ENCODE measurements at places on chromosomes 13 and 19. TPM values are rescaled to one million over a fixed set of nuclear protein-coding genes. Genes with fewer than 3 reads are reported as not detected.

GRCh38 chr13:92994056-92994455 lies 232.6 kb upstream of the GPC6 start:
- no peak overlapping the region for H3K4me3 ChIP-seq
- H3K27me3 ChIP-seq: no peaks in the 10 kb centered on the region
- no peaks in the 10 kb centered on the region for H3K36me3 ChIP-seq
- H3K4me1 ChIP-seq: no peaks in the 10 kb centered on the region
- no peak overlapping the region for H3K27ac ChIP-seq
- DNase-seq: no peak

GRCh38 chr19:4449639-4450028 lies 8.0 kb downstream of the UBXN6 start:
- H3K4me1 ChIP-seq: no peaks in the 10 kb centered on the region
- no peak for DNase-seq
- no peak overlapping the region for H3K27ac ChIP-seq
- H3K36me3 ChIP-seq: peaks cover 25% of the 10 kb centered on the region

DNA sequence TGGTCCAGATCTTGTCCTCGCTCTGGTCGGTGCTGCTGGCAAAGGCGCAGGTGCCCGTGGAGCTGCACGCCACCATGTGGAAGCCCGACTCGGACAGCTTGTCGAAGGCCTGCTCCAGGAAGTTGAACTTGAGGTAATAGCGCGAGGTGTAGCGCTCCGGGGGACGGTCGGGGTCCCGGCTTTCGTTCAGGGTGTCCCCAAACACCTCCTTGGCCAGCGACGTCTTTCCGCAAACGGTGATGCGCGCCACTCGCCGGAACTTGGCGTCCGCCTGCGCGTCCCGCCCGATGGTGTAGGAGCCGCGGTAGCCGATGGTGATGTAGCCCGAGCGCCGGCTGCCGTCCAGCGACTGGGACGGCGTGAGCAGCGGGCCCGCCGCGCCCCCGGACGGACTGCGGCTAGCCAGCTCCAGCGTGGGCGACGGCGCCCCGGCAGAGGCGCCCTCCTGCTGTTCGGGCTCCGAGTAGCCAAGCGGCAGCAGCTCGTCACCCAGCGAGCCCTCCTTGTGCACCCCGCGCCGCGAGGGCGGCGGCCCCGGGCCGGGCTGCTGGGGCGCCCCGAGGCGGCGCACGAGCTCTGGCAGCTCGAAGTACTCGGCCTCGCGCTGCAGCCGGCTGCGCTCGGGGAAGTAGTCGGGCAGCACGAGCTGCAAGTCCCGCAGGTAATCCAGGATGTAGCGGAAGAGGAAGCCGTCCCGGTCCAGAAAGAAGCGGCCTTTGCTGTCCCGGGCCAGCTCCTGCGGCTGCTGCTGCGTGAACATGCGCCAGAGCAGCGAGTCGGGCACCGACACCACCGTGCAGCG lies 801 bp downstream of the KCTD12 start:
- H3K36me3 ChIP-seq: peaks cover 18% of the 10 kb centered on the region
- peak; percentile 47 for DNase-seq
- H3K4me1 ChIP-seq: no peaks in the 10 kb centered on the region
- no peaks in the 10 kb centered on the region for H3K27me3 ChIP-seq

- DNase-seq: peak; percentile 89
- peak overlapping the region; percentile 46 for H3K4me3 ChIP-seq
- H3K27me3 ChIP-seq: no peaks in the 10 kb centered on the region
- peak overlapping the region; percentile 82 for H3K27ac ChIP-seq
- peaks cover 64% of the 10 kb centered on the region for H3K4me1 ChIP-seq
These were observed 73.4 kb upstream of the UBL3 start for GRCh38 chr13:29923554-29924481.

The PGLYRP1 gene
- total RNA-seq: not detected

The CRX gene
- total RNA-seq: not detected

The FCAR gene
- total RNA-seq: not detected

The PRSS57 gene
- not detected for total RNA-seq

The ZNF302 gene
- 23.2 TPM for total RNA-seq

The ACP7 gene
- 9.5 TPM for total RNA-seq

The PRR22 gene
- total RNA-seq: 6.3 TPM

The TRAPPC6A gene
- 57.0 TPM for total RNA-seq

All from Calu3 (cell line).